ENCODE measurements at places on chromosomes 3 and 15.

GRCh38 chr3:134253475-134254226, 3.0 kb upstream of the RYK start:
- no peak overlapping the region for H3K4me3 ChIP-seq
- H3K27ac ChIP-seq = peak overlapping the region; percentile 39
- peak; percentile 35 for DNase-seq
- H3K36me3 ChIP-seq = peaks cover 6% of the 10 kb centered on the region
- peaks cover 50% of the 10 kb centered on the region for H3K4me1 ChIP-seq
- peaks cover 8% of the 10 kb centered on the region for H3K27me3 ChIP-seq

DNA sequence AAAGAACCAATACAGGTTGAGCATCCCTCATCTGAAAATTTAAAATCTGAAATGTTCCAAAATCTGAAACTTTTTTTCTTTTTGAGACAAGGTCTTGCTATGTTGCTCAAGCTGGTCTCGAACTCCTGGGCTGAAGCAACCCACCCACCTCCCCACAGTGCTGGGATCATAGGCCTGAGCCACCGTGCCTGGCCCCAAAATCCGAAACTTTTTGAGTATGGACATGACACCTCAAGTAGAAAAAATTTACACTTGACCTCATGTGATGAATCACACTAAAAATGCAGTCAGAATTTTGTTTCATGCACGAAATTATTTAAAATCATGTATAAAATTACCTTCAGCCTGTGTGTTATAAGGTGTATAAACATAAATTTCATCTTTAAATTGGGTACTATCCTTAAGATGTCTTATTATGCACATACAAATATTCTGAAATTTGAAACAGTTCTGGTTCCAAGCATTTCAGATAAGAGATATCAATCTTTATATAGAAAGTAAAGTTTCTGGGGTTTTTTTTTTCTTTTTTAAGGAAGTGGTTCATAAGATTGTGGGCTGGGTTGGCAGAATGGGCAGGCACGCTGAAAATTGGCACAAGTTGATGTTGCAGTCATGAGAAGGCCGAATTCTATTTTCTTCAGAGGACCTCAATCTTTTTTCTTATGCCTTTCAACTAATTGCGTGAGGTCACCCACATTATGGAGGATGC, 72.5 kb downstream of the SPRED1 start:
- H3K27me3 ChIP-seq = no peaks in the 10 kb centered on the region
- no peak for DNase-seq
- no peak overlapping the region for H3K27ac ChIP-seq

DNA sequence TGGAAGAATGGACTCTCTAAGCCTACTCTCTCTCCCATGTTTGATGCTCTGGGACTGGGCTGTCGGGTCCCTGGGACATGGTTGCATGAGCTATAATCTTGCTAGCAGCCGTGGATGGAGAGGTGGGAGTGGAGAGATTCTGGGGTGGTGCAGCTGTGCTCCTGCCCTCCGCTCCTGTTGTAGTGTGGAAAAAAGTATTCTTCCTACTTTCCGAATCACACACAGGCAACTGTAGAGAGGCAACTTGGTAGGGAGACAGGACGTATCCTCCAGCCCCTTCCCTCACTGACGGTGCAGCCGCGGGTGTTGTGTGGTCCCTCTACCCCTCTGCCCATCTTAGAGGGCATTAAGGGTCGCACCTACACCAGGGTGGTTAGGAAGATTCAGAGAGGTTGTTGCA, 281.4 kb upstream of the TLE3 start:
- peaks cover 11% of the 10 kb centered on the region for H3K27me3 ChIP-seq
- H3K4me3 ChIP-seq = no peak overlapping the region
- DNase-seq = no peak
- no peaks in the 10 kb centered on the region for H3K4me1 ChIP-seq
- H3K36me3 ChIP-seq = no peaks in the 10 kb centered on the region

DNA sequence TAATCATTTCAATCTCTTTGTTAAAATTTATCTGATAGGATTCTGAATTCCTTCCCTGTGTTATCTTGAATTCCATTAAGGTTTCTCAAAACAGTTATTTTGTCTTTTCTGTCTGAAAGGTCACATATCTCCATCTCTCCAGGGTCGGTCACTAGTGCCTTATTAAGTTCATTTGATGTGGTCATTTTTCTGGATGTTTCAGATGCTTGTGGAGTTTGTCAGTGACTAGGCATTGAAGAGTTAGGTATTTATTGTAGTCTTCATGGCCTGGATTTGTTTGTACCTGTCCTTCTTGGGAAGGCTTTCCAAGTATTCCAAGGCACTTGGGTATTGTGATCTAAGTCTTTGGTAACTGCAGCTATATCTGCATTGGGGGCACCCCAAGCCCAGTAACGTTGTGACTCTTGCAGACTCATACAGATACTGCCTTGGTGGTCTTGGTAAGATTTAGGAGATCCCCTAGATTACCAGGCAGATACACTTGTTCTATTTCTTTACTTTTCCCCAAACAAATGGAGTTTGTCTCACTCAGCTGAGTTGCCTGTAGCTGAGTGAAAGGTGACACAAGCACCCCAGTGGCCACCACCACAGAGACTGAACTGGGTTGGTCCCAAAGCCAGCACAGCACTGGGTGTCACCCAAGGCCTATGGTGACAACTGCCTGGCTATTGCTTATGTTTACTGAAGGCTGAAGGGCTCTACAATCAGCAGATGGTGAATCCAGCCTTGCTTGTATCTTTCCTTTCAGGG, 18.9 kb upstream of the SLC27A2 start:
- H3K27me3 ChIP-seq = peaks cover 19% of the 10 kb centered on the region
- peaks cover 14% of the 10 kb centered on the region for H3K4me1 ChIP-seq
- H3K27ac ChIP-seq = no peak overlapping the region
- DNase-seq = no peak
- no peaks in the 10 kb centered on the region for H3K36me3 ChIP-seq

DNA sequence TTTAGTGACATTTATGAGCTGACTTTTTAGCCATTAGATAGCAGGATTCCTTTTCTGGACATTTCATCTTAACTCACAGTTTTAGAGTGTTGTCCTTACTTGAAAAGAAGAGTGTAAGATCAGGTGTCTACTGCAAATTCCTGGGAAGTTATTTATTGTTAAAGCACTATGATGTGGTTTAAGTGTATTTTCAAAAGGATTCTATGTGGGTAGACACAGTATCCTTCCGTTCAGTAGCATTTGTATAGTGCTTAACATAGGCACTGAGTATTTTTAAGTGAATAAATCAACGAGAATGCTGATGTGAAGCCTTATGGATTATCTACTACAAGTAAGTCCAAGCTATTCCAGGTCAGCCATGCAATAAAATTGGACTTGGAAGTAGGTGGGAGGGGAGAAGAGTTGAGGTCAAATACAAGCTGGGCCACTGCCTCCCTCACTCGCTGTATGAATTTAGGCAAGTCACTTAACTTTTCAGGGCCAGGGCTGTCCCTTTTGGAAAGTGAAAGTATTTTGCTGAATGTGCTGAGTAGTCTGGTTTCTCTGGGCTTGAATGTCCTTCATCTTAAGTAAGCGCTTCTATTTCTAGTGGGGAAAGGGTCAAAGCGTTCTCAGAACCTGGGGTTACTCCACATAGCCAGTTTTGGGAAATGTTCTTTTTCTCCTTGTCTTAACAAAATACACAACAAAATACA, 48.6 kb downstream of the GAP43 start:
- peaks cover 14% of the 10 kb centered on the region for H3K27me3 ChIP-seq
- H3K36me3 ChIP-seq = no peaks in the 10 kb centered on the region
- no peak for DNase-seq
- H3K4me1 ChIP-seq = peaks cover 11% of the 10 kb centered on the region
- H3K4me3 ChIP-seq = no peak overlapping the region

DNA sequence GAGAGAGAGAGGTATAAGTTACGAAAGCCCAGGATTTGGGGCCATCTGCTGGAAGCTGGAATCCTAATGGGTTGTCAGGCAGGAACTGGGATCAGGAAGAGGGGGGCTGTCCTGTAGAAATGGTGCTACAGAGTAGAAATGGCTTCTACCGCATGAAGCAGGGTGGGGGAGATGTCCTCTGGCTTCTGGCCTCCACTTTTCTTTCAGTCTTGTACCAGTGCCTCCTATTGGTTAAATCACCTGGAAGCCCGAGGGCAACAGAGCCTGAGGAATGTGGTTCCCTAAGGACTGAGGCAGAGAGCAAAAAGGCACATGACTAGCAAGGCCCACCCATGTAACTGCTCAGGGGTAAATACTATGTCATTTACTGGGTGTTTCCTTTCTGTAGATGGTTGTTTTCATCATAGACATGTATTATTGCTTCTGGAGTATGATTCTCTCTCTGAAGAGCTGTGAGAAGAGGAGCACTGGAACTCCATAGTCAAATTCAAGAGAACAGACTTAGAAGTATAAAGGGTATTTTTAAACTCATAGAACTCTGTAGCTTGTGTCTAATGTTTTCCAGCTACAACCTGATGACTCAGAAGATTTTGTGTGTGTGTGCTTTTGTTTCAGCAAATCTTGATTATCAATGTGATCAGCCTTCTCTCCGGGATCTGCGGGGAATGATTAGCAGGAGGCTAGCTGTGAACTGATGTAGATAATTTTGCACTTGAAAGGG, 20.2 kb upstream of the MITF start:
- H3K4me1 ChIP-seq = no peaks in the 10 kb centered on the region
- H3K4me3 ChIP-seq = no peak overlapping the region
- DNase-seq = no peak
- no peak overlapping the region for H3K27ac ChIP-seq
- peaks cover 5% of the 10 kb centered on the region for H3K27me3 ChIP-seq
- H3K36me3 ChIP-seq = no peaks in the 10 kb centered on the region

Data from activated CD4-positive, alpha-beta T cell treated with anti-CD3 and anti-CD28 coated beads for 36 hours (primary cell).